ENCODE measurements at places on chromosomes 6 and 20.

- no peak for DNase-seq
Observed at GRCh38 chr6:33766921-33767907, 20.5 kb upstream of the IP6K3 start.

GRCh38 chr6:31905041-31905440 is 3.2 kb upstream of the ZBTB12 start:
- no peak for DNase-seq

DNA sequence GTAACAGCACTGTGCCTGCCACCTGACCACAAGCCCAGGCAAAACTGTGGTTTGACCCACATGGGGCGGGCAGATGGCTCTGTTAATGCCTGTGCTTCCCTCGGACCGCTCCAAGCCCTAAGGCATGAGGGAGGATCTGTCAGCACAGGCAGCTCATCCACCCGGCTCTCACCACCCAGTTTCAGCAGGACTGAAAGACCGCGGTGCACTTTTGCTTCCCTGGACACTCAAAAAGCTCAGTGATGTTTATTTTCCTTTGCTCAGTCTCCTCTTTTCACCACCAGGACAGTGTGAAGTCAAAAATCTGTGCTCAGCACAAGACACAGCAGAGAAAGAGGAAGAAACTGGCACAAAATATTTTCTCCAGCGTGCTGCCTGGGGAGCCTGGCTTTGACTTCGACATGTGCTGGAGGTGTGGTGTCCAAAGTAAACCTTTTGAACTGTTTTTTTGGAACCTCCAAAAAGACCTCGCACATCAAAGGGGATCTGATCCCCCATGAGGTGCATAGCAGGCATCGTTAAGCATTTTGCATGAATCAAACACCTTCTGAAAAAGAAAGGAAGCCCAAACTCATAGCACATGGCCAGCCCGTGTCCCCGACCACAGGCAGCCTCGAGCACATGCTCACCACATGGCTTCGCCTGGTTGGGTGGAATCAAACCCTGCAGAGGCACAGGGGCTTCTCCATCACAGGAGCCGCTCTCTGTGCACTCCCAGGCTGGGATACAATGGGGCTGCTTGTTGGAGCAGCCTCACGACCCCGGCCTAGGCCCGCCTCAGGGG is 441.7 kb upstream of the JARID2 start:
- DNase-seq, result no peak

- DNase-seq, result no peak
Observed at GRCh38 chr6:137031122-137031521, 13.6 kb downstream of the IL20RA start.

GRCh38 chr6:142345261-142345660 is 43.5 kb downstream of the ADGRG6 start:
- no peak for DNase-seq

DNA sequence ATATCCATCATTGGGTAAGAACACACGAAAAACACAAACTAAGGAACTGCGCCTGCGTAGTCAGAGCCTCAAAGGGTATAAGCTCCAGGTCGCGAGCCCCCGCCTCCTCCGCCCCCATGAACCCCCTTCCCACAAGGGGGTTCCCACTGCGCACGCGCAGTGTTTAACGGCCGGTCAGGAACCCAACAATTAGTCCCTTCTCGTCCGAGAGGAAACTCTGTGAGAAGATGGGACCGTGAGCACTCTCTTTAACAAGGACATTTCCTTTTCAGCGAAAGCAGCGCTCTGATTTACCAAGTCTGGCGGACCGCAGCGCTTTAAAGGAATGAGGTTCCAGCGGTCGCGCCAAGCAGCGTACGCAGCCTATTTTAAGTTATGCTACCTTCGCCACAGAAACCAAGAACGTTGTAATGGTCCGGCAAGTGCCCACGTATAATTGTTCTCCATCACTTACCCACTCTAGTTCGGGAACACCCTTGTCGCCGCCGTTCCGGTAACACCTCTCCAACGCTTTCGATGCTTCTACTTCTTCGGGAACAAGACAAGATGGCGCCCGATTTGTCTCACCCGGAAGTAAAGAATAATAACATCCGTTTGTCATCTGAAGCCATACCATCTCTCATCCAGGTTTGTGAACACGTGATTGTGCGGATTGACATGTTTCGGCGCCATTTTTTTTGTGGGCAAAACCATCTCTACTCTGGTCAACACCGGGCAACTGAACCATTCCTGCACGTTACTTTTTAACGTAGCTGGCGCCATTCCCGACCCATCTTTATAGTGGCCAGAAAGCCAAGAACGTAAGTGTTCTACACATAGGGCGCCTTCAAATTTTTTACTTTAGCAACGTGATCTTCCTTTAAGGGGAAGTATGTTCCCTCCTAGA is at the start of gene PNISR:
Gene PNISR, minus strand, starts transcription at position 548 of the 886 bp plus-strand sequence. CDS start 10,649 bp downstream, outside the sequence.
- peak; percentile 88 for DNase-seq

DNA sequence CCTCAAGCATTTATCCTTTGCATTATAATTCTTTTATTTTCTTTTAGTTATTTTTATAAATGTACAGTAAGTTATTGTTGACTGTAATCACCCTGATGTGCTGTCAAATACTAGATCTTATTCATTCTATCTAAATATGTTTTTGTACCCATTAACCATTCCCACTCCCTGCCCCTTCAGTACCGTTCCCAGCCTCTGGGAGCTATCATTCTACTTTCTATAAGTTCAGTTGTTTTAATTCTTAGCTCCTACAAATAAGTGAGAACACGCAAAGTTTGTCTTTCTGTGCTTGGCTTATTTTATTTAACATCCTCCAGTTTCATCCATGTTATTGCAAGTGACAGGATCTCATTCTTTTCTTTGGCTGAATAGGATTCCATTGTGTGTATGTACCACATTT is 12.5 kb upstream of the ERVFRD-1 start:
- no peak for DNase-seq

DNA sequence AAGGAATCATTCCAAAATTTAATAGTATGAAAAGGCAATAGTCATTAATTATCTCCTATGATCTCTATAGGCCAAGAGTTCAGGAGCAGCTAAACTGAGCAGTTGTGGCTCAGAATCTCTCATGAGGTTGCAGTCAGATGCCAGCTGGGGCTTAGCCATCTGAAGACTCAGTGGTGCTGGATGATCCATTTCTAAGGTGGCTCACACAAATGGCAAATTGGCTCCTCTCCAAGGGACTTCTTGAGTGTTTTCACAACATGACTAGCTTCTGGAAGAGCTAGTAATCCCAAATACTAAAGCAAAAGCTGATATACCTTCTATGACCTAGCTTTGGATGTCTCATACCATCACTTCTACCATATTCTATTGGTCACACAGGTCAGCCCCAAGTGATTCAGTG is 104.2 kb downstream of the HAO1 start:
- DNase-seq, result no peak

GRCh38 chr6:150681578-150682395 is 82.1 kb downstream of the PLEKHG1 start:
- DNase-seq, result no peak

- no peak for DNase-seq
Observed at GRCh38 chr6:41477572-41477971, 68.6 kb upstream of the FOXP4 start.

GRCh38 chr6:34332251-34333198 is 59.9 kb downstream of the NUDT3 start:
- DNase-seq, result no peak

DNA sequence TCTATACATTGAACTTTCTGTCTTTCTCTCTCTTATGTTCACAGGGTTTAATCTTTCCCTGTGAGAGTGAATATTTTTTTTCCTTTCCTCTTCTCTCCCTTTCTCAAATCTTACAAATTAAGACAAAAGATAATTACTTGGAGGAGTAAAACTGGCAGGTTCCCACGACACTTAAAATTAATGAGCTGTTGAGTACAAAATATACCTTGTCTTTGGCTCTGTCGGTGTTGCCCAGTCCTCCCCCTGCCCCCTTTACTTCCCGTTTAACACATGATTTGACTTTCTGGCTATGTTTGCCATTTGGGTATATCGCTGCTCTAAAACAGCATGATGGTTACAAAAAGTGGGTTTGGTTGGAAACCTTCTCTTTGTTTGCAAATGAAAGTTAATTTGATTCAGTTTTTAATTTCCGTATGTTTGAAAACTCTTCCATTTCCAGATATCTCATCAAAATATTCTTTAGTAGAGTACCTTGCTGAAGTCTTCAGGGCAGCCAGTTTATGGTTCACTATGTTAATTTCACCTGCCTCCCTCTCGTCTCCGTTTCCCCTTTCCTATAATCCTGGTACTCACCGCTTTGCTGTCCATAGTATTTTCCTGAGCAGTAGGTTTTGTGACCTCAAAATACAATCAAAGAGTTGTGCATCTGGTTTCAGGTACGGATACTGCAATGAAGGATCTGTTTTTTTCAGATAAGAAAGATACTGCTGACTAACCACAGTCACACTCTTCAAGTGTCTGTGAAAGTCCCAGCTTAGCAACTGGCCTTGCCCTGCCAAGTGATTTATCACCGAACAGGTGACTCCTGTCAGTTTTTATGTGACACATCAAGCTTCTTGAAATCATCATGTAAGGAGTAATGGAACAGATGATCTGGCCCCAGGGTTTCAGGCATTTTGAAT is 181.2 kb downstream of the DTNBP1 start:
- peak; percentile 28 for DNase-seq
